Mammary microvascular endothelial cell (primary cell): ENCODE measurements at places on chromosomes 11 and 22. TPM values are rescaled to one million over a fixed set of nuclear protein-coding genes. Genes with fewer than 3 reads are reported as not detected.

Gene DTX4
- 0.40 and 1.1 TPM in 2 replicates for total RNA-seq

Gene CLMP
- 0.10 TPM in 1 of 2 replicates, not detected in the other for total RNA-seq

Gene KRTAP5-8
- total RNA-seq, result not detected in 2 replicates

Gene BACE1
- total RNA-seq, result 15.7 and 17.4 TPM in 2 replicates
